ENCODE measurements at places on chromosomes 16 and 17.
A peak's percentile ranks its signal among the peaks of the same experiment; 100 is the strongest.

DNA sequence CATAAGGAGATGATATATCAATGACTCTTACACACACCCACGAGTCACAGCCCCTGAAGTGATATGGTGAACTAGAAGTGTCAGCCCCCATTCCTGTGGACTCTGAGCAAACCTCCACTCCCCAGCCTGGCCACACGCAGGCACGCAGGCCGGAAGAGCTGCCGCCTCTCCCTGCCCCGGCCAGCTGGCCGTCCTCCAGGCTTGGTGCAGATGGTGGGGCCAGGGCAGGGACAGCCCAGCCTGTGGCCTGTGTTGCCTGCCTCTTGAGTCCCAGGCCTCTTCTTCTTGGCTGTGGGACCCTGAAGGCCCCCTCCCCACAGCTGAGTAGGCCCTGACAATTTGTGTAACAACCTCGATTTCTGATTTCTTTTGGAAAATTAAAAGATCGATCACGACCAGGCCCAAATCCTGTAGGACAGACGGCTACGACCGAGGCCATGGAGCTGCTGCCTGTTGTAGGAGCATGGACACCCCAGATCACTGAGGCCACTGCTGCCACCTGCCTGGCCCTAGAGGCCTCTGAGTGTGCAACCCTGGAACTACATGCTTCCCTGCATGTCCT lies 10.0 kb upstream of the MPRIP start:
- peak; percentile 68 for DNase-seq

DNA sequence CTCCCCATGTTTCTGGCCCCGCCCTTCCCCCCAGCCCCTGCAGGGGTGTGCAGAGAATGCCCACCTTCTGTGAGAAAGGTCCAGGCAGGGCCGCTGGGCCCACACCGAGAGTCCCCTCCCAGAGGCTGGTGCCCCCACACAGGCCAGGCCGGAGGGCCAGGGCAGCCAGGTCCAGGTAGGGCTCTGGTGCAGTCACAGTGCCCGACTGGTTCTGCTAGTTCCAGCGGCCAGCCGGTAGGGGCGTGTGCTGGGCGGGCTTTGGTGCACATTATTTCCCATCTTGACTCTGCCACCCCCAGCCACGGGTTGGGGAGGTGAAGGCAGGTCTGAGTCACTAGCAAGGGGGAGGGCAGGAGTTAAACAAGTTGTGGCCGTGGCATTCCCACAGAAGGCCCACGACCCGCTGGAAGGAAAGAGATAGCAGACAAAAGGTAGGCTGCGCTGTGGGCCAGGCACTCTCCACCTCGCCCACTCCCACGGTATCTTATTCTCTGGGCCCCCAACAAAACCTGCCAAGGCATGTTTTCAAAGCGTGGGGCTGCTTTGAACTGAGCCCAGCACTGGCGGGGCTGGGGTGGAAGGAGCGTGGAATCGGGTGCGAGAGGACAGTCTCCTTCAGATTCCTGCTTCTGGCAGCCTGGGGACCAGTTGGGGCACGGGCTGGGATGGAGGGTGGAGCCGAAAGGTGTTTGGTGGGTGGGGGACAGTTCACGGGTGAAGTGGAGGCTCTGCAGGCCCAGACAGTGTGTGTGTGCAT lies 1.9 kb downstream of the EPN3 start:
- no peak for DNase-seq

DNA sequence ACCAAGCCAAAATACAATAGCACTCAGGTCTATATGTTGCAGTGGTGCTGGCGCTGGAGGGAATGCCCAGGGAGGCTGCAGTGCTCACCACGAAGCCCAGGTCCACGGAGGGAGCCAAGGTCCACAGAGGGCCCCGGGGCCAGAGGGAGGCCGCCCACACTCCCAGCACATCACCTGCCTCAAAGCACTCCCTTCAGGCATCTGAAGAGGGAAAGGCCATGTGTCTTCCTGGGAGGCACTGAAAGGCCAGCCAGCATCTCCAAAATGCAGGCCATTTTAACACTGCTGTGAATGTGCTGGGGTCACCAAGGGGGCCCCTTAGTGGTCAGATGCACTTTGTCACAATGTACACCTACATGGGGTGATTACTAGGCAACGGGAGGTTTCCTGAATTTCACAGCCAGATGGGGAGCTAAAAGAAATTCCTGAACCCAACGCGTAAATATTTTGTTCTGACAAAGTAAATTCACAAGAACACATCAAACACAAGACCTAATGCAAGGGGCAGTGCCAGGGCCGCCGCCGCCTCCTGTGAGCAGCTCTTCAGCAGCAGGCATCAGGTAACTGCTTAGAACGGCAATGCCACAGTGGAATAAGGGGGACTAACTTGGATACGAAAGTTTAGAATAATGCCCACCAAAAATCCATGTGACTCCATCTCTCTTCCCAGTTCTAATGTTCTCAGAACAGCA lies 42.8 kb downstream of the USP22 start:
- DNase-seq = no peak

- DNase-seq = no peak
Measured at GRCh38 chr16:49593424-49594040, 219.9 kb downstream of the C16orf78 start.

DNA sequence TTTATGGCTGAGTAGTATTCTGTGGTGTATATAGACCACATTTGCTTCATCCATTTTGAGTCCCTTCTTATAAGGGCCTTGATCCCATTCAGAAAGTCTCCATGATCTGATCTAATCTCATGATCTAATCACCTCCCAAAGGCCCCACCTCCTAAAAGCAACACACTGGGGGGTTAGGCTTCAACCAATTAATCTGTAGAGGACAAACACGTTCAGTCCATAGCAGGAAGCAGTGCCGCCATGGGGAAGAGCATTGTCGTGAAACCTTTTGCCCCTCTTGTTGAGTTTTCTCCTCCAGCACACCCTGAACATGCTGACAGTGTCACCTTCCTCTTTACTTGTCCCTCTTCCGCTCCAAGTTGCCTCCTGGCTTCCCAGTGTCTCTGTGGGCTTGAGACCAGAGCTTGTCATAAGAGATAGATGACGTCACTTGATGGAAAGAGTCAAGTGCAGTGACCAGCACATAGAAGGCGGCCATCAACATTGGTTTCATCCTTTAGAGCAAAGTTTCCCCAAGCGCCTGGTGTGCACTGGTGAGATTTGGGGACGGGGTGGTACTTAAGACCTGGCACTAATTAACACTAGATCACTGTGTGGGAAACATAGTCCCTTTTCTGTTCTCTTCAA lies 74.1 kb downstream of the PRKCB start:
- no peak for DNase-seq

DNA sequence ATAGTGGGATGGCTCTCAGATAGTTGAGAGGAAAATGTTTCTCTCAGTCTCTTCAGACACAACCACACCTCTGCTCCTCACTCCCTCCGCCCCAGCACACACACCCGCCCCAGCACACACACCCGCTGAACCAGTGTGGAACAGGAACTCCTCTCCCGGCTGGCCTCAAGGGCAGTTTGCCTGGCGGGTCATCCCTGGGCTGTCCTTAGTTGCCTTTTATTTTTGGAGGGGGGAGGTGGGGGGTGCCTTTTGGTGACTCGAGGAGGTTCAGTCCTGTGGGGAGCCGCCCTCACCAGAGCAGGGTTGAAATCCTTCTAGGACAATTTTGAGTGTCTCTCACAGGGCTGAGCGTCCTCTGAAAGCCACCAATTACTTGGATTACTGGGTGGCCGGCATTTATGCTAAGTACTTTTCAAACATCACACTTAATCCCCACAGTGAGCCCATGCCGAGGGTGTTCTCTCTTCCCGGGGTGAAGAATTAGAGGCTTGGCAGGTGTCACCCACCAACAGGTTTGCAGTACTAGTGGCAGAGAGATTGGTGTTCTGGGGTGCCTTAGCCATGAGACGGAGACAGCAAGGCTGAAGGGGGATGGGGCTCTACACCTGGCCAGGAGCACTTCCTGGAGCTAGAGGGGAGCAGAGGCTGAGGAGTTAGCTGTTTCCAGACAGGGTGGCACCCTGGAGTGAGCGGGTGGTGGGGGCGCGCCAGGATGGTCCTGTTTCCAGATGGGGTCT lies 2.8 kb downstream of the RASD1 start:
- no peak for DNase-seq

DNA sequence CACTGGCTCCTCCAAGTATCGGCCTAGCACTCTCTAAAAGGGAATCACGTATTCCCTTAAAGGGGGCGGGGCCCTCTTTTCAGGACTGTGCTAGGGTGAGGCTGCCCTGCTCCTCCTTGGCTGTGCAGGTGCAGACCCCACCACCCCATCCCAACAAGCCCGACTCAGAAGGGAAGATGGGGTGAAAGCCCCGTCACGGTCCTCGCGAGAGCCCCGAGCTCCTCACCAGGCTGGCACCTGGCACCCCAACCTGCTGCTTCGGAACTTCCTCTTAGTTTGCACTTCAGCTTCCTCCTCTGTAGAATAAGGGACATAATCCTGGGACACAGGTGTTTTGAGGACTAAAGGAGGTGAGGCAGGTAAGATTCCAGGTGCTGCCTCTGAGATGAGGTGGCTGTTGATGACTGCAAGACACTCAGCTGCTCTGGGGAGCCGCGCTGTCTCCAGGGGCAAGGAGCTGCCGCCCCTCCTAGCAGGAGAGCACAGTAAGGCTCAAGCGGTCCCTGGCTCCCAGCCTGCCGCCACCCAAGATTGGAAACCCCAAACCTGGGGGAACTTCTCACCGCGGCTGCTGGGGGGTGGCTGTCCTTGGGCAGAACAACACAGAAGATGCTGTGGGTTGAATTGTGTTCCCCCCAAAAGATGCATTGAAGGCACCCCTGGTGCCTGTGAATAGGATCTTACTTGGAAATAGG lies 88.8 kb downstream of the MGAT5B start:
- no peak for DNase-seq

- DNase-seq = no peak
Measured at GRCh38 chr17:41029633-41030245, at the start of gene KRTAP1-4. TSS of gene KRTAP1-4 (minus strand) at chr17:41030195. CDS start at chr17:41030078, 117 bp downstream.

- no peak for DNase-seq
Measured at GRCh38 chr17:77215281-77215680, 74.5 kb downstream of the SEC14L1 start.

GRCh38 chr16:58638148-58639036 lies 8.8 kb upstream of the CNOT1 start:
- DNase-seq = peak; percentile 94

DNA sequence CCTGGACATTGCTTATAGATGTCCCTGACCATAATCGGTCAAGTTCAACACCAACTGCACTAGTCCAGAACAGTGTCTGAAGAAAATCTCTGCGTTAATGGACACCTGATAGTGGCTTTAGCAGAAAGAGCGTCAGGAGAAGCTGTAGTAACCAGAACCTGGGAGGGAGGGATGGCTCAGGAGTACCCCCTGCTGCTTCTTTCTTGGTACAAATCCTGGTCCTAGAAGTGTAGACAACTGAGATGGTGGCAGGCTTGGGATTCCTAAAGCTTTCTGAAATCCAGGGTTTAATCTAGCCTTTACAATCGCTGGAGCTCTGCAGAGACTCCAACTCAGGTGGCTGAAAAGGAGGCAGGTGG lies 5.4 kb downstream of the MAP3K14 start:
- DNase-seq = no peak

DNA sequence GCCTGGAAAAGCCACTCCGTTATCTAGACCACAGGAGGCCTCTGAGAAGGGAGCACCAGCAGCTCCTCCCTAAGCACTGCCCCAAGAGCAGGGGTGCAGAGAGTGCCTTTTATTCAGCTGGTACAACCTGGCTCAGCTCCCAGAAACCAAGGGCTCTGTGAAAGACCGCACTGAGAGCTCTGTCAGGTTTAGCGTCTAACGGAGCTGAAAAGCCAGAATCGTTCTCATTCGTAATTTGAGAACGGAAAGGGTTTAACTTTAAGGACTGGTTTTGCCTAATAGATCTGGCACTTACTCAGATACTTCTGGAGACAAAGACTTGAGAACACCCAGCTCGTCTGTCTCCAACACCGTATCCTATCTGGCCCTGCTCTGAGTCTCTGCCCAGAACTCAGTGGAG lies 13.5 kb downstream of the MPG start:
- no peak for DNase-seq

DNA sequence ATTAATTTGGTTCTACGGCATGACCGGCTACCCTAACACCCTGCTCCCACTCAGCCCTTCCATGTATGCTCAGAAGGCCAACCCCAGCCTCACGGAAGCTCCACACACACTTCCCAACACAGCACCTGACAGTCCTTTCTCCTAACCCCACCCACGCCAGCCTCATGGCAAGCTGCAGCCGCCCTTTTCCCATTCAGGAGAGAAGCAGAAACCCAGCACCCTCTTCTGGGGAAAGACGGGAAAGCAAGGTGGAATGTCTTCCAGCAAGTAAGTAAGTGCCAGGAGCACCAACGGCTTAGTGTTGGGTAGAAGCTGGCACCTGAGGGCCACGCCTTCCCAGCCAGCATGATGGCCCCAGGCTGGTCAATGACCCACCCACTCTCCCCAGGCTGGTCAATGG lies 32.1 kb downstream of the ABR start:
- peak; percentile 68 for DNase-seq

- DNase-seq = no peak
Measured at GRCh38 chr17:65917560-65917959, 274.4 kb downstream of the CEP112 start.

DNA sequence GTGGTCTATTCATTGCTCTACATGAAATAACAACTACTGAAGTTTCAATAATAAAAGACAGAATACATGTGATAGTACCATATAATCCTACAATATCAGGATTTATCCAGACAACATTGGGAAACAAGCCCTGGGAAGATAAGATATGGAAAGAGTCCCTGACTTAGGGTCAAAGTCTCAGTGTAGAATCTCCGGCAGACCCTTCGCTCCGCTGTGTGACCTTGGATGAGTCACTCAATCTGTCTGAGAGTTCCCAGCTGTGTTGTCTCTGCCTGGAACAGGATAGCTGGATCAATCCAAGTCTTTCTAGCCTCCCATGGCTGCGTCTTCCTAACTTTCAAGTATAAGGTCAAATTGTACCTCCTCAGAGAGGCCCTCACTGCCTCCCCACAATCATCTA lies 335.9 kb downstream of the TMEM114 start:
- DNase-seq = no peak

DNA sequence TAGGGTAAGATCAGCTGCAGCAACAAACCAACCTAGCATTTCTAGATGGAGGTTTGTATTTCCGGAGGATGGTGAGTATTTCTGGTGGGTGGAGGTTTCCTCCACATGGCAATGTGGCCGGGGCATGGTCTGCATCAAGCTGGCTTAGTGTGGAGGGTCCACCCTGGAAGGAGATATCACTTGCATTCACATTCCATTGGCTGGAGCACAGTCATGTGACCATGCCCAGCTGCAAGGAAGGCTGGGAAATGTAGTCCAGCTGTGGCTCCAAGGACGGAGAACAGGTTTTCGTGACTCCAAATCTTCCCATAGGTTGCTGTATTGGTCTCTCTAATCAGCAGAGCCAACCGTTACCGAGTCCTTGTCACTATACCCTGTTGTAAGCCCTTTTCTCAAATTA lies 68.7 kb downstream of the RAI1 start:
- DNase-seq = peak; percentile 67

GRCh38 chr17:48228720-48229119 lies 121.2 kb downstream of the SNX11 start:
- DNase-seq = no peak

DNA sequence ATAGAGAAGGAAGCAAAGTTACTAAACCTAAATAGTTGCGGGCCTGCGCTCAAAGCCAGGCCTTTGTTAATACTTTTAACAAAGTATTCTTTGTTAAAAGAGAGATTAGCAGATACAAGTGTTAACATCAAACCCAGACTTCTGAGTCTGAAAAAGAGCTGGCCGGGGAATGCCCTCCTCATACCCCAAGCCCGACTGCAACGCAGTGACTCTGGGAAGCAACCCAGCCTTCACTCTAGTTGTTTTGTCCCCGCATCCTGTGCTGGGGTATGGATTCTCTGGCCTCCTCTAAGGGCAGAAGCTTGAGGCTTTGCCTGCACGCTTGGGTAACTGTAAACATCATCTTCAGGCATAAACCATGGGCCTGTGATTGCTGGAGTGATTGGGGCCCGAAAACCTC lies 48.3 kb downstream of the ADCY7 start:
- DNase-seq = no peak

Data from choroid plexus epithelial cell (primary cell).